Stimulated activated CD8-positive, alpha-beta memory T cell treated with anti-CD3 and anti-CD28 coated beads, Interleukin-4, amount 100 ng/mL, for 48 hours (primary cell): ENCODE measurements at places on chromosomes 11 and 22.
A peak's percentile ranks its signal among the peaks of the same experiment; 100 is the strongest.

DNA sequence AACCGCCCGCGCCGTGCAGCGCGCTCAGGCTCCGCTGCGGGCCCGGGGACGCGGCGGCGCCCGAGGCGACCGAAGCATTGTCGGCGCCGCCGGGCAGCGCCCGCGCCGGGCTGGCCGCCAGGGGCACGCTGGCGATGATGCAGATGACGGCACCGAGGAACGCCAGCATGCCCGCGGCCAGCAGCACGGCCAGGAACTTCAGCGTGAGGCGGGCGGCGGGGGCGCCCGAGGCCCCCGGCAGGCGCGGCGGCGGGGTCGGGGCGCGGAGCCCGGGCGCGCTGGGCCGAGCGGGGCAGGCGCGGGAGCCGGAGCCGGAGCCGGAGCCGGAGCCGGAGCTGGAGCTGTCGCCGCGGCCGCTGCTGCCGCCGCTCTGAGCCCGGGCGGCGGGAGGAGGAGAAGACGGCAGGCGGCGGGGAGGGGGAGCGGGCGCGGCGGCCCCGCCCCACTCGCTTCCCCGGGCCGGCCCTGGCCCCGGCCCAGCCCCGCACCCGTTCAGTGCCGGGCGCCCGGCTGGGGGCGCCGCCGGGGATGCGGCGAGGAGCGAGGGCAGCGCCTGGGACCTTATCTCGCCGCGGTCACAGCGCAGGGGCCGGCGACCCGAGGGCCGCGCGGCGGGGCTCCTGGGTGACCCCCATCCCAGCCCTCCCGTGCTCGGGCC, at the start of gene NPTXR:
Gene NPTXR (minus strand): TSS at position 372 of the 658 bp plus-strand sequence.
- DNase-seq: no peak

DNA sequence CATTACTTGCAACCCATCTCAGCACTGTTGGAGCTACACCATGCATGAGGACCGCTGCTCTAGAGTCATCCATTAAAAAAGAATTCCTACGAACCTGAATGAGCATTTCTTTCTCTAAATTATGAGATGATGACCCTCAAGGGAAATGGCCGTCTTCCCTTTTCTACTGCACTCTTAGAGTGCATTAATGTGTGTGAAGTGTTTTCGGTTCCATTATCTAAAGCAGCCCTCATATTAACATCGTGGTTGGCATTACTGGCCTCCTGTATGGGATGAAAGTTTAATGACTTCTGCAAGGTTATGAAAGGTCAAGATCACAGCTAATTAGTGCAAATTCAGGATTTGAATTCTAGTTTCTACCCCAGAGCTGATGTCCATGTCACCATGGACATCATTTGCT, 16.7 kb downstream of the CD44 start:
- DNase-seq: no peak

- DNase-seq: no peak
Observed at GRCh38 chr22:35475545-35475944, 65.1 kb upstream of the RASD2 start.

DNA sequence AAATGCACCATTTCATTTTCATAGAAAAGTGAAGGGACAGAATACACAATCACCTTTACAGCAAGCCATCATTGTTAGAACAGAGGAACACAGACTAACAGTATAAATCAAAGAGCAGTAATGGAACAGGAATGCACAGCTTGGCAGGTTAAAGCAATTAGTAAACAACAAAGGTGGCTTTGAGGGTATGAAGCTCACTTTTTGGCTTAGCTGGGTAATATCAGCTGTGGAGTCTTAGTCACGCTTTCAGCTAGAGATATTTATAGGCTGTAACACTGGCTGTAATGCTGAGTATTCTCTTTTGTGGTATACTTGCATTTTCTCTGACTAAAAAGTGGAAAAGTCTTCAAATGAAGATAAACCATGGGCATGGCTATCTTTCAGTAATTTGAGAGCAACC, 1780.5 kb downstream of the LRRC4C start:
- DNase-seq: no peak

DNA sequence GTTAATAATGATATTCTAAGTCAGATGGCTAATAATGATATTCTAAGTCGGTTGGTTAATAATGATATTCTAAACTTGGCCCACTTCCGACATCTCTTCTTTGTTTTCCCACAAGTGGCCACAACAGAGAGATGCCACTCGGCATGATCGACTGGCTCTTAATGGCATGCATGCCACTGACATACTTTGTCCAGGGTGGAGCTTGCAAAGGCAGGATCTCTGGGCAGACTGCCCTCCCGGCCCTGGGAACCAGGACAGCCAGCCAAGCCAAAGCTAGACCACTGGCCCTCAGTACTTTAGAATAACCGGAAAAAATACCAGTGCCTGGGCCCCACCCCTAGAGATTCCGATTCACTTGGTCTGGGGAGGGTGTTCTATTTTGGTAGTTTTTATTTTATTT, 78.1 kb downstream of the KIAA1671 start:
- DNase-seq: no peak

DNA sequence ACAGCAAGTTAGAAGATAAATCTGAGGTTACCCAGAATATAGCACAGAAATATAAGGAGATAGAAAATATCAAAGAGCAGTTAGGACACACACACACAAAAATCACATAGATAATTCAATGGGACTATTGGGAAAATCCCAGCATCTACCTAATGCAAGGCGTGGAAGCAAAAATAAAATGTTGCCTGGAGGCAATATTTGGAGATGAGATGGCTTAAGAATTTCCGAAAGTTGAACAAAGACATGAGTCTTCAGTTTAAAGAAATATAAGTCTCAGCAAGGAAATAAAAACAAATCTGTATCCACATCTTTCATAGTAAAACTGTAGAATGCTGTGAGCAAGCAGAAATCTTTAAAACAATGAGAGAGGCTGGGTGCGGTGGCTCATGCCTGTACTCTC, 29.5 kb upstream of the ACR start:
- no peak for DNase-seq

- no peak for DNase-seq
Observed at GRCh38 chr11:10796191-10796590, 12.5 kb downstream of the EIF4G2 start.

DNA sequence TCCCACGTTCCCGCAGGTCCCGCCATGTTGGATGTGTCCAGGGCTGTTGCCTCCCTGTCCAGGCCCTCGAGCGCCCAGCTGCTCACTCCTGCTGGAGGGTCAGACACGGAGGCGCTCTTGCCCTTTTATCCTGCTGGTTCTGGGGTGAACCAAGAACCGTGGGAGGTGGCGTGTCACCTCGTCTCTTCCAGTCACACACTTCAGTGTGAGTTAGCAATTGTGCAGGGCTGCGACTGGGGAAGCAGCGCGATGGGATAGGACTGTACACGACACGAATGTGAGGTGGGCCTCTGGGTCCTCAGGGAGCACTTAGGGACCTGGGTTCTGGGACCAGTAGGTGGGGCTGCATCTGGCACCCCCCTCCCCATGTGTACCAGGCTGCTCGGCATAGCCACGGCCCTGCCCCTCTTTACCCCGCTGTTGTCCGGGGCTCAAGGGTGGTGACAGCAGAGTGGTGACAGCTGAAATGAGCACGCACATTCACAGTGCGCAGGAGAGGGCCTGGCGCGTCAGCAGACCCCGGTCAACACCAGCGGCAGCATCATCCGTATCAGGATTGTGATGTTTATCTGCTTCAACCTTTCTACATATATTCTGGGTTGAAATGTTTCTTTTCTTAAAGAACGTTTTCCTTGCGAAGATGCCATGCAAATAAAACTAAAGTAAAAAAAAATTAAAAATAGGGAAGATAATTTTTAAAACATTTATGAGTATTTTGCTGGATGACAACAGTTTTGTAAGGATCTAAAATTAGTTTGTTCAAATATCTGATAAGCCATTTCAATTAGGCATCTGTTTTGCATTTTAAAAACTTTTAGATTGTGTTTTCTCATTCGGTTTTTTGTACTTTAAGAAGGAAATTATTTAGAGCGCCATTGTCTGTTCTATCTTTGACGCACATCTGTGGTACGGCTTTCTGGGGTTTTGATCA, 210.7 kb downstream of the TBC1D22A start:
- no peak for DNase-seq

DNA sequence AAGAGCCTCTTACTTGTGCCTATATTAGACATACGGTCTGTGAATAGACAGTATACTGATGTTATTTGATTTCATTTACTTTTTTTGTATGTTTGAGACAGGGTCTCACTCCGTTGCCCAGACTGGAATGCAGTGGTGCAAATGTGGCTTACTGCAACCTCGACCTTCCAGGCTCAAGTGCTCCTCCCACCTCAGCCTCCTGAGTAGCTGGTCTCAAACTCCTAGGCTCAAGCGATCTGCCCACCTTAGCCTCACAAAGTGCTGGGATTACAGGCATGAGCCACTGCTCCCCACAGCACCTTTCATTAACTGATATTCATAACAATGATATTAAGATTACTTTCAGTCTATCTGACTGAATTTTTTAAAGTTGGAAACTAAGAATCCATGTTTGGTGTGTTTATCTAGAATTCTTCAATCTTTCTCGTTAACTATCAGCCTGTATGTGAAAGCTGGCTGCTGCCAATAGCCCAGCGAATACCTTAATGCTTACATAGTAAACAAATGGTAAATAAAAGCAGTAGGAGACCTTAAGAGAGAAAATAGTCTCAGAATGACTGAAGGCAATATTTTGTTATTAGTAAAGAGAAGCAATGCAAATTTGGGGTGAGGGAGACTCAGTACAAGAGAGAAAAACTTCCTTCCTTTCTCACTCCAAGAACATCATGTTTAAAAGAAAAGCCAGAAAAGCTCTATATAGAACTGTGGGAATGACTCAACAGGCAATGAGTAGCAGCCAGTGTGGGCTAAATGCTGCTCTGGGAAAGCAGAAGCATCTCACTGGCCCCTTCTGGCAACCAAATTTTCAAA, 101.9 kb downstream of the MRTFA start:
- DNase-seq: no peak

- DNase-seq: peak; percentile 70
Observed at GRCh38 chr22:41619979-41620588, 759 bp downstream of the DESI1 start.

DNA sequence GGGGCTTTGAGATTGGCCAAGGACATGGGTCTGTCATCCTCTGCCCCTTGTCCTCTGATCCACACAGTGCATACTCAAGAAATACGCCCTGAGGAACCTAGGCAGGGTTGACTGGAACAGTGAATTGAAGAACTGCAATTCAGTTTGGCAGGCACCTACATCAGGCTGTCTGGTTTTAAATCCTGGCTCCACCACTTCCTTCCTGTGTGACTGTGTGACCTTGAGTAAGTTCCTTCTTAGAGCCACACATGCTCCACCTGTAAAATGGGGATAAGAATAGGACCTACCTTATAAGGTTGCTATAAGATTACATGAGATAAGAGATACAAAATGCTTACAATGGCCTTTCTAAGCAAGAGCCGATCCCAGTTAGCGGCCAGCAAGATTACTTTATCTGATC, 15.8 kb upstream of the TCF20 start:
- no peak for DNase-seq

DNA sequence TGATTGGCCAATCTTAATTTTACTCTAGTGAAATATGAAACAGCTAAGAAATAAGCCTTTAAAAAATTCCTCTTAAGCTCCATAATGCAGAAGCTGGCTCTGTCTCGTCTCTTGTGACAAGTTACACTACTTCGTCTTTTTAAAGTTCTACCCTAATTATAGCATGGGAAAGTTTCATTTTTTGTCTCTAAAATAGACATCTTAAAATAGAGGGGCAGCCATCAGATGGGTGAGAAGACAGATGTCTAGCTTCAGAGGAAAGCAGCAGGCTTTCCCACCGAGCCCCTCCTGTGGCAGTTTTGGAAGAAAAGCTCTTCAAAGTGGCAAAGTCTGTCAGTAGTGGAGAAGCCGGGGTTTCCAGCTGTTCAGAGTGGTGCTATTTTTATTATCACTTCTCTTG, 39.5 kb downstream of the XRRA1 start:
- DNase-seq: no peak

- DNase-seq: no peak
Observed at GRCh38 chr11:109604481-109605400, 182.8 kb downstream of the C11orf87 start.

DNA sequence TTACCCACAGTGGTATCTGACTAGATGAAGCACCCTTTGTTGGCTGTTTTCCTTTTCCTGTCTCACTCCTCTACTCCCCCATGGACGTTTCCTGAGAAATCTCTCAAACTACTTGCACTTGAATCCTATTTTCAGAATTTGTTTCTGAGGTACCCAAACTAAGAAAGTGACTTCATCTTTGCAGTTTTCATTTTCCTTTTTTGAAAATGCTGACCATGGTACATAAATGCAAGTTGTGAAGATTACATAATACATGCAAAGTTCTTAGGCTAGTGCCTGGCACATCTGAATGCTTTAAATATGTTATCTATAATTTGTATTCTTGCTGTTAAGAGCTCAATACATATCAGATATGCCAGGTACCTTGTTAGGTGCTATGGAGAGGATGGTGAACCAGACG, 644.7 kb upstream of the TENM4 start:
- no peak for DNase-seq

GRCh38 chr22:29477723-29478318, 2.2 kb upstream of the NEFH start:
- no peak for DNase-seq

- no peak for DNase-seq
Observed at GRCh38 chr22:50583294-50583861, 729 bp upstream of the CHKB start.

DNA sequence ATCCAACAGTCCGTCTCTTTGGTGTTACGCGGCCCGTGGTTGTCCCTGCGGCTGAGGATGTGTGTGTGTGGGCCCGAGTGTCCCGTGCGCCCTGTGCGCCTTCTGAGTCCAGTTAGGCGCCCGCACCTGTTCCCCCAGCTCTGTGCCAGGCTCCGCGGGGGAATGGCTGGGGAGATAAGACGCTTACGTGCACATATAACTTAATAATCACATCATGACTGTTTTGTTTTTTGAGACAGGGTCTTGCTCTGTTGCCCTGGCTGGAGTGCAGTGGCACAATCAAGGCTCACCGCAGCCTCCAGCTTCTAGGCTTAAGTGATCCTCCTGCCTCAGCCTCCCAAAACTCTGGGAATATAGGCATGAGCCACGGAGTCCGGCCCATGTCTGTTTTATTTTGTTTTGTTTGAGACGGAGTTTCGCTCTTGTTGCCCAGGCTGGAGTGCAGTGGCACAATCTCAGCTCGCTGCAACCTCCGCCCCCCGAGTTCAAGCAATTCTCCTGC, 817 bp downstream of the ARL2 start:
- DNase-seq: peak; percentile 29

GRCh38 chr11:70494559-70495350, 96.4 kb downstream of the CTTN start:
- no peak for DNase-seq

DNA sequence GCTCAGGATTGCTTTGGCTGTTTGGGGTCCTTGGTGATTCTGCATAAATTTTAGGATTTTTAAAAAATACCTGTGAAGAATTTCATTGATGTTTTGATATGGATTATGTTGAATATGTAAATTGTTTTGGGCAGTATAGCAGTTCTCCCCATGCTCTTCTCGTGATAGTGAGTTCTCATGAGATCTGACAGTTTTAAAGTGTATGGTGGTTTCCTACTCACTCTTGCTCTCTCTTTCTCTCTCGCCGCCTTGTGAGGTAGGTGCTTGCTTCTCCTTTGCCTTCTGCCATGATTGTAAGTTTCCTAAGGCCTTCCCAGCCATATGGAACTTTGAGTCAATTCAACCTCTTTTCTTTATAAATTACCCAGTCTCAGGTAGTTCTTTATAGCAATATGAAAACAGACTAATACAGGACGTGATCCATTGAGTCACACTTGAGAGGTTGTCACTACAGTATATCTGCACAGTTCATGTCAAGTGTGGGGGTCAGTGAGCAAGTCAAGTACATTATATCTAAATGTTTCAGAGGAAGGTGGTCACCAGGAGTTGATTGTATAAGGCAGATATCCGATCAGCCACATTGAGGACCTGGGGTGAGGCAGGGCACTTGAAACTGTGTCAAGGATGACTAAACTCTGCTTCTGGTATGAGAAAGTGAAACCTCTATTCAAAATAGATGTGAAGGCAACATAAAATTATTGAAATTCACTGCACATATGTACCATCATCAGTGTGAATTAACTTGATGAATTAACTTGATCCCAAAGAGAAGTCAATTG, 70.7 kb upstream of the CCDC179 start:
- no peak for DNase-seq
